ENCODE measurements at places on chromosomes 6 and 20.

DNA sequence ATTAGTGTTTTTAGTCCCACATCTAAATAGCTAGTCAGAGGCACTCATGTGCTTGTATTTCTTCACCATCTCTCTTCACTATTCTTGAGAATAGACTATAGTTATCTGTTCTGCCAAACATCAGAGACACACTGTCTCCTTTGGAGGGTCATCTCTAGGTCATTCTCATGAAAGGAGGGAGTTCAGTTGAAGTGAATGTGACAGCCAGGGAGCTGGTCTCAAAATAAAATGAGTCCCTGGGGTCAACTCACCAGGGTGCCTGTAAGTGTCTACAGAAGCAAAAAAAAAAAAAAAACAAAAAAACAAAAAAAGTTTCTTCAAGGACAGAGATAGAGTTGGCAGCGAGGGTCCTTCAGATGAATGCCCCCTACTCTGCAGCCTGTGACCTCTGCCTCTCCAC, 171.0 kb downstream of the ID4 start:
- no peak for DNase-seq

- no peak for DNase-seq
Observed at GRCh38 chr6:87875781-87876180, 171.9 kb upstream of the SPACA1 start.

DNA sequence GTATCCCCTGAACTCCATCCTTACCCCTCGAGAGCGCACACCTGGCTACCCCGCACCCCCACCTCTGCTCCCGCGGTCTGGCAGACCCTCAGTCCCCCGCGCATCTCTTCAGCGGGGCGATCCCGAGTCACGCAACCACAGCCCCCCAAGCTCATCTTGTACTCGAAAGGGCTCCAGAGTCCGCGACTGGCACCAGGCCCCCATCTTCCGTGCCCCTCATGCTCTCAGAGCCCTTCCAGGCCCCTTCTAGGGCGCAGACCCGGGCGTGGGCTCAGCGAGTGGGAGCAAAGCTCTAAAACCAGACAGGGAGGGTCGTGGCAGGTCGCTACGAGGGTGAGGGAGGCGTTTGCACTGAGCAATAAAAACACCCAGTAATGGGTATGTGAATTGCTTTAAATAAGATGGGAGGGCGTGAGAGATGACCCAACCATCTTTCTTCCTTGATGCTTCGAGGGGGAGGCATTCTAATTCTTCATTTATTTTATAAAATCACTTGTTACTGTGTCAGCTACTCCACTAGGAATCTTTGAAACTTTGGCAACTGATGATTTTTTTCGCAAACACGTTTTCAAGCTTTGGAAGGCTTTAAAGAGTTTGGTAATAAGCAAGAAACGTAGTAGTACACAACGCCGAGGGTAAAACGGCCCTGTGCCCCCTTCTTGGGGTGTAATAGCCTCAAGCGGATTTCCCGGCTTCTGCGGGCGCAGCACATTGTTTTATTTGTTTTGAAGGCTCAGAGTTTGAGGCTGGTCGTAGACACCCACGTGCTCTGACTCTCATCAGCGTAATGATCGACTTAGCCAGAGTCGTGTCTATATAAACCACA, 42.6 kb upstream of the SUPT3H start:
- no peak for DNase-seq

- no peak for DNase-seq
Observed at GRCh38 chr6:7200598-7201443, 93.1 kb downstream of the RREB1 start.

DNA sequence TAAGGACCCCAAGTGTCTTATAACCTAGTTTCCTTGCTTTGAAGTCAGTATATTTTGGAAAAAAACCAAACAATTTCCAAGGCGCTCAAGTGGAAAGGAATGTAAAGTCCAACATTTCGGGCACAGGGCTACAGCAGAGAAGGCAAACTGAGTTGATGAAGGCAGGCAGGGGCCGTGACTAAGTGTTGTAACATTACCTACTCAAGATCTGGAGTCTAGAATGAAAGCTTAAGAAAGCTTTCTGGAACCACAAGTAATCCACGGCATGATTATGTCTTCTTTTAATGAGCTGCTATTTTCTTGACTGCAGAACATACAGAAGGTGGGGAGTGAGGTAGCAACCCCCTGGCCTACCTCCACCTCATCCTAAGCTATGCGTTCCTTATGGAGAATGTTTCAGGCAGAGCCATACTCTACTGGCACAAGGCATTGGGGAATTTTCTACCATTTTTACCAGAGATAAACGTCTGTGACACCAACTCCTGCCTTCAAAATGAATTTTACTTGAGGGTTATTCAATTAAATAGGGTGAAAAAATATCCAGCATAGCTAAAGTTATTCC, 4.3 kb downstream of the PPP1R10 start:
- no peak for DNase-seq

Data from NCI-H446 (cell line).